ENCODE measurements at places on chromosomes 5 and 9. TPM values are rescaled to one million over a fixed set of nuclear protein-coding genes. Genes with fewer than 3 reads are reported as not detected.
A peak's percentile ranks its signal among the peaks of the same experiment; 100 is the strongest.

GRCh38 chr5:113230711-113231652 is 203.8 kb downstream of the TSSK1B start:
- no peak for DNase-seq

DNA sequence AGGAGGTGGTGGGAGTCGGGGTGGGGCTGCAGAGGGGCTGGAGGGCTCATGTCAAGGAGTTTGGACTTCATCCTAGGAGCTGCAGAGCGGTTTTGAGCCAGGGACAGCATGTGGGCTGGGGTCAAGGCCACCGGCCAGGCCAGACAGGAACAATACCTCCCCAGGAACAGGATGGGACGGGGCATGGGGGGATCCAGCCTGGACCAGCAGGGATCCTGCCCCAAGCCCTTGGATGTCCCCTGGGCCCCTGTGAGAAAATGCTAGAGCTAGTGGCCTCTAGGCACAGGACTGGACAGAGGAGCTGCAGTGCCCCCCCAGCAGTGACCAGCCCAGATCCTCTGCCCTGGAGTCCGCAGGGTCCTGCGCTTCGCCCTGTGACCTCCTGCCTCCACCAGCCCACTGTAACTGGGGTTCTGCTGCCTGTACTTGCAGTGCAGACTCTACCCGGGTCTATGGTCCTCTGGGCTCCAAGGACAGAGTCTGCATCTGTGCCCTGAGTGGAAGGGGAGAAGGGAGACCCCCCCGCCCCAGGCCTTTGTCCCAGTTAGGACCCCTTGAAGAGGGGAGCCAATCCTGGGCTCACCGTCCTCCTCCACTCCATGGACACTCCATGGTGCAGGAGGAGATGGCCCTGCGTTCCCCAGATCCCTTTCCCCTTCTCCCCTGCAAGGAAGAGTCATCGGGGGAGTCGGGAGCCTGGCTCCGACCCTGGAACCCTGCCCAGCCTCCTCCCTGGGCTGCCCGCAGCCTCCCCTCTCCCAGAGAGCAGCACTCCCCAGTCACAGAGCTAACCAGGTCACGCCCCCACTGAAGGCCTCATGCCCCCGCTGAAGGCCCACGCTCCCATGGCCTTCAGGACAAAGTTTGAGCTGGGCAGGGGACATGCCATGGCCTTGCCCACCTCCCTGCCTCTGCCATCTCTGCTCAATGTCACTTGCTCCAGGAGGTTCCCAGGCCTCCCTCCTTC is 3.0 kb upstream of the MXD3 start:
- DNase-seq = no peak

DNA sequence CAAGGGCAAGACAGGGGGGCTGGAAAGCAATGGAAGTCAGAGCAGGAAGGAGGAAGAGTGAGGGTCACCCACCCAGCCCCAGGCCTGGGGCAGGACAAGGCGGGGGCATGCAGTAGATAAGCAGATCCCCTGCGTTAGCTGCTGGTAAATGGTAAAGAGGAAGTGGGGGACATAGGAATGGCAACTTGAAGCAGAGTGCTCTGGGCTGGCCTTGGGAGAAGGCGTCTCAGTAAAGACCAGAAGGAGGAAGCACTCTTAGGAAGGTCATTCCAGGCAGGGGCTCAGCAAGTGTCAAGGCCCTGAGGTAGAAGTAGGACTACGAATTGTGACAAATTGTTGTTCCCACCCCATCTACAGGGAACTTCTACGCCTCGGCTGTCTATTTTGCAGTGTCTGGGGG is 15.1 kb downstream of the TCOF1 start:
- no peak for DNase-seq

GRCh38 chr9:75152416-75152815 is 64.1 kb downstream of the OSTF1 start:
- no peak for DNase-seq

GRCh38 chr5:33227746-33228145 is 213.0 kb upstream of the TARS1 start:
- peak; percentile 58 for DNase-seq

The MPDZ gene
- total RNA-seq = 64.1 TPM
